ENCODE measurements at places on chromosomes 3 and 15.

GRCh38 chr15:77695961-77696582 lies 63.4 kb upstream of the LINGO1 start:
- no peak for DNase-seq

GRCh38 chr15:32099097-32099785 lies 68.9 kb downstream of the CHRNA7 start:
- no peak for DNase-seq

DNA sequence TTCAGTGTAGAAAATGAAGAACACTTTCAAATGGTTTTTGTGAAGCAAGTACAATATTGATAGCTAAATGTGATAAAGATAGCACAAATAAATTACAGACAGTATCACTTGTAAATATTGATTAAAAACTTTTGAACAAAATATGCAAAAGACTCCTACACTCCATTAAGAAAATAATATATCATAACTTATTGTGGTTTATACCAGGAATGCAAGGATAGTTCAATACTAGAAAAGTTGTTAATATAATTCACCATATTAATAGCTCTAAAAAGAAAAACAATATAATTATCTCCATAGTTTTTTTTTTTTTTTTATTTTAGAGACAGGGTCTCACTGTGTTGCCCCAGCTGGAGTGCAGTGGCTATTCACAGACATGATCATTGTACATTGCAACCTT lies 35.9 kb upstream of the RORA start:
- no peak for DNase-seq

GRCh38 chr3:107797586-107797985 lies 274.8 kb downstream of the BBX start:
- no peak for DNase-seq

- no peak for DNase-seq
These were observed 66.3 kb upstream of the CHRM5 start for GRCh38 chr15:33902043-33902442.

DNA sequence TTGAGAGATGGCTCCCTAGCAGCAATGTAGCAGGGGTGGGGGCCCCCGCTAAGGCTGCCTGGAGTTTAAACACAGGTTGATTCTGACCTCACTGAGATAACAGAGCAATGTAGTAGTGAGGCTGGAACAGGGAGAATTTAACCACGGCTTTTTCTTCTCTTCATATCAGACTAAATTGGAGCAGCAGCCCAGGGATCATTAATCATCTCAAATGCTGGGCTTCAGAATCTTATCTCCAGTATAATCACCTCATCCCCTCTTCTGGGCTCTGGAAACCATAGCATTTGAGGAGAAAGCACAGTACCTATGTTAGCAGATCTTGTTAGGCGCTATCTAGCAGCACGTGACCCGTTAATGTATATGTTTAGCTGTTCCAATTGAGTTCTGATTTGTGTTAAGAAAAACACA lies 25.4 kb upstream of the DET1 start:
- DNase-seq = no peak

- no peak for DNase-seq
These were observed 165.2 kb upstream of the PDZRN3 start for GRCh38 chr3:73789825-73790444.
